Dermis blood vessel endothelial cell (primary cell): ENCODE measurements at places on chromosomes 2 and 18. TPM values are rescaled to one million over a fixed set of nuclear protein-coding genes. Genes with fewer than 3 reads are reported as not detected.

DNA sequence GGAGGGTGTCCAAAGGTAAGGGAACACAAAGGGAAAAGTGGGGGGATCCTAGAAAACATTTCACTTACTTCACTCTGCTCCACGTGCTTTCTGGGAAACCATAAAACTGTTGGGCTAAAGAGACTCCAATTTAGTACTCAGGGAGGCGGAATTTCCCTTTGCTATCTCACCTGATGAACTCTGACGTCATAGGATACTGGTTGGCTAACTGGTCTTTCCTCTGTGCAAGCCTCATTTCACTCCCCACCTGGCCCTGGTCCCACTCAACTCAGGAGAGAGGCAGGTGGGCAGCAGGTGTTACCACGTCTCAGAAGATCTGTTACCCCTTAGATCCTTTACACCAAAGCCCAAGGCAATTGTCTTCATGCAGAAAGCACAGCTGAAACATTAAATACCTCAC is 51.8 kb upstream of the PMAIP1 start:
- no peak for DNase-seq

DNA sequence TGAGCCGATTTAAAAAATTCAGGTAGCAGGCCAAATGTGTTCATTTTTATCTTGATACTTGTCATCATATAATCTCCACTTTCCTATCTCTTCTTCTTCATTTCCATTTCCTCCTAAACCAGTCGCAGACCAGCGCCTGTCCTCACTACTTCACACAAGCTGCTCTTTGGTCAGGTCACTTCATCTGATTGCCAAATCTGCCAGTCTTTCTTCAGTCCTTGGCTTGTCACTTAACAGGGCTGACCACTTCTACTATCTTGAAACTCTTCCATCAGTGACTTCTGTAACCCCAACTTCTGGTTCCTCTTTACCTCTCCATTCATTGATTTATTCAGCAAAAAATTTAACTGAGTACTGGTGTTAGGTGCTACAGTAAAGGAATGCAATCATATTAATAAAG is 18.0 kb upstream of the SPRED2 start:
- DNase-seq: no peak

The CPO gene
- total RNA-seq: not detected in 2 replicates

DNA sequence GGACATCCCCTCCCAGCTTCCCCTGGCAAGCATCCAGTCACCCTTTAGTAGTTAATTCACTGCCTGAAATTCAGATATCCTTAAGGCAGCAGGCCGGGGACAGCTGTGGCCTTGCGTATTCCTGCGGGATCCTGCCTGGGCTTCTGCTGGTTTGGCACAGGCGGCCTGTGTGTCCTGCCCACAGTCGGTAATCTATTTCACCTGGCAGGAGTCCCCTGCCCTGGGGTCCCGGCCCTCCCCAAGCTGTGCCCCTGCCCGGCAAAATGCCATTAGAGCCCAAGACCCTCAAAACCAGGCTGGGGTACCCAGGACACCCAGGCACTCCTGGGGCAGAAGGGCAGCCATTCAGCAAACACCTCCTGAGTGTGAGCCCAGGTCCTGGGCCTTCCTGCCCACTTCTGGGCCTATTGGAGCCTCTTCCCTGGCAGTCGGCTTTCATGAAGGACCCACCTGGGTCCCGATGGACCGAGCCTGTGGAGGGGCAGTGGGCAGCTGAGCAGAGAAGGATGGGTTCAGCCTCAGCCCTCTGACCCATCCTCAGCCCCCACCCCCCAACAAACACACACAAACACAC is 11.6 kb downstream of the CROCC2 start:
- no peak for DNase-seq

- no peak for DNase-seq
Measured at GRCh38 chr2:241179899-241180298, 8.6 kb upstream of the ANO7 start.

The FRZB gene
- 0.37 and 0.68 TPM in 2 replicates for total RNA-seq

The CCDC88A gene
- total RNA-seq: 51.6 and 75.4 TPM in 2 replicates

DNA sequence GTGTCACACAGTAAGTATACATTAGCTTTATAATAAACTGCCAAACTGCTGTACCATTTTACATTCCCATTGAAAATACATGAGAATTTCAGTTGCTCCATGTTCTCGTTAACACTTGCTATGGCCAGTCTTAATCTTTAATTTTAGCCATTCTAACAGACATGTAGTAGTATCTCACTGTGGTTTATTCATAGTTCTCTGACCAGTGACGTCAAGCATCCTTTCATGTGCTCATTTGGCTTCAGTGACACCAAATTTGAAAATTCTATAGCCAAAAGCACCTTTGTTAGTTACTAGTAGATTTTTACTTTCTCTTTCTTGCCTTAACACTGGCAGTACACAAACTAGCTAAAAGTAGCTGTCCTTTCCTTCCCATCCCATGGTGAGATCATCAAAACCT is 43.0 kb downstream of the CYP1B1 start:
- no peak for DNase-seq

- DNase-seq: no peak
Measured at GRCh38 chr2:143528021-143528420, 398.8 kb downstream of the ARHGAP15 start.

DNA sequence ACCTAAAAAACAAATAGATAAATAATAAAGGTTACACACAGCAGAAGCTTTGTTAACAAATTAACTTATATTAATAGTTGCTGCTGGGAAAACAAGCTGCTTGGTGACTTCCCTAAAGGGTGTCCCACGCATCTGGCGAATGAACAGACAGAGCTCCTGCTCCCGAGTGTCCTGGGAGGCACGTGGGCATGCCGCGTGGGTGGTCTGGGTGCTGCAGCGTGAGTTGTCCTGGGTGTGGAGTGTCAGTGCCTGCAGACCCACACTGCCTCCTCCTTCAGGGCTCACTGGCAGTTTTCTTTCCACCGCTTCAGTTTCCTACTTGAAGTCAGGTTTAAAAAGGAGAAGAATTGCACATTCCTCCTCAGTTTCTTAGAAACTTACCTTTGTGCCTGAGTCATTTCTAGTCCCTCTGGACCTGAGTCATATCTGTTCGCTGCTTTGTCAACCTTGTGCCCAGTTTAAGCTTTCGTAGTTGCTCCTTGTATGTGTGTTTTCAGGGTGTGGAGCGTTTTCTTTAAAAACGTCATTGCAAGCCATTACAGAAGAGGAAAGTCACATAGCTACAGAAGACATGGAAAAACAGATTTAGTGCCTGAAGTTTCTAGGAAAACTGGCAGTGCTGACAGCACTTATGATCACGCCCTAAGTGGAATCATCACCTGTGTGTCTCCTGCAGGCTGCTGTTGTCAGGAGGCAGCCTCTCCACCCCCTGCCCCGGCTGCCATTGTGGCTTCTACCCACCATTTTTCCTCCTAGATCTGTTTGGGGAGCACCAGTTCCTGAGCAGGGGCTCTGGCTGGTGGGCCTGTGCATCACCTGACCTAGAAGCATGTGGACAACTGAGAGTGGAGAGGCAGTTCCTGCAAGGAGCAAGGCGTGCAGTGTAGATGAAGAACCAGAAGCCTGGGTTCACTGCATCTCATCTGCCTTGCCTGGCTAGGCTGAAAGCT is 24.5 kb downstream of the IMPA2 start:
- DNase-seq: no peak

DNA sequence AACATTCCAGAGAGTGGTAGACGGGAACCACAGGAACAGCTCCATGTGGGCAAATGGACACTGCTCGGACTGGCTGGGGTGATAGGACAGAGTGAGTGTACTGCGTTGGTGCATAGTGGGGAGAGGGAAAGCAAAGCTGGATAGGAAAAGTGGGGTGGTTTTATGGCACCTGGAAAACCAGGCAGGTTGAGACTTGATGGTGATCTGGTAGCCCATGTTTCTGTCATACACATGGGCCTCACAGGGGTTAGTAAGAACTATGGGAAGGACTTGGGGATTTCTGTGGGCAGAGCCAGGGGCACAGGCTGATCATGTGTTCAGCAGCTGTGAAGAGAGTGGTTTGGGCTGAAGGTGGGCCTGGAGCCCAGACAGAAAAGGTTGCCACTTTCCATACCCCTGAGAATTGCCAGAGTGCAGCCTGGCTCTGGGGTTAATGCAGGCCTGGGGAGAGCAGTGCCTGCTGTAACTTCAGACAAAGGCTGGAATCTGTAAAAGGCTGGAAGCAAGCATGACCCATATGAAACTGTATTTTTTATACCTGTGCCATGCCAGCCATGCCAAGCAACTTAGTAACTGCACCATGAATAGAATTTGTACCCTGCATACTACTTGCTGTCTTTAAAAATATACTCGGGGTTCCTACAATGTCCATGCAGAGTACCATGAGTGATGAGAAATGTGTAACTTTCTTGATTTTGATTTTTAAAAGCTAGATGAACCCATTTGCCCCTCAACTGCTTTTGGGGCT is 41.9 kb downstream of the RPIA start:
- DNase-seq: no peak

DNA sequence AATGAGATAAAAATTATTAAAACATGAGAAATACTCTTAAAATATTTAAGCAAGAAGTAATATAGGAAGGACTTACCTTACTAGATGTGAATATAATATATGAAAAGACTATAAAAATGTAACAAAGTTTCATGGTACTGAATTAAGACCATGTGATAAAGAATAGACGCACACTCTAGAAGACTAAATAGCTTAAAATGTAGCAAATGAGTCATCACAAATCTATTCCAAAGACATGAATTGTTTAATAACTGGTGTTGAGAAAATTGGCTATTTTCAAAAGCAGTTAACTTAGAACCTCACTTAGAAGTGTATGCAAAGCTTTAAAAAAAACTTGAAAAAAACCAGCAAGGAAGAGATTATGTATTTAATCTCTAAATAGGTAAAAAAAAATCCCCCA is 64.1 kb downstream of the POLE4 start:
- DNase-seq: no peak

GRCh38 chr2:215423928-215424540 is 11.8 kb downstream of the FN1 start:
- no peak for DNase-seq

- DNase-seq: no peak
Measured at GRCh38 chr2:12949406-12949805, 232.7 kb downstream of the TRIB2 start.
